Upper lobe of right lung (tissue), 1 donor: ENCODE measurements at places on chromosomes 16 and 17. TPM values are rescaled to one million over a fixed set of nuclear protein-coding genes. Genes with fewer than 3 reads are reported as not detected.

DNA sequence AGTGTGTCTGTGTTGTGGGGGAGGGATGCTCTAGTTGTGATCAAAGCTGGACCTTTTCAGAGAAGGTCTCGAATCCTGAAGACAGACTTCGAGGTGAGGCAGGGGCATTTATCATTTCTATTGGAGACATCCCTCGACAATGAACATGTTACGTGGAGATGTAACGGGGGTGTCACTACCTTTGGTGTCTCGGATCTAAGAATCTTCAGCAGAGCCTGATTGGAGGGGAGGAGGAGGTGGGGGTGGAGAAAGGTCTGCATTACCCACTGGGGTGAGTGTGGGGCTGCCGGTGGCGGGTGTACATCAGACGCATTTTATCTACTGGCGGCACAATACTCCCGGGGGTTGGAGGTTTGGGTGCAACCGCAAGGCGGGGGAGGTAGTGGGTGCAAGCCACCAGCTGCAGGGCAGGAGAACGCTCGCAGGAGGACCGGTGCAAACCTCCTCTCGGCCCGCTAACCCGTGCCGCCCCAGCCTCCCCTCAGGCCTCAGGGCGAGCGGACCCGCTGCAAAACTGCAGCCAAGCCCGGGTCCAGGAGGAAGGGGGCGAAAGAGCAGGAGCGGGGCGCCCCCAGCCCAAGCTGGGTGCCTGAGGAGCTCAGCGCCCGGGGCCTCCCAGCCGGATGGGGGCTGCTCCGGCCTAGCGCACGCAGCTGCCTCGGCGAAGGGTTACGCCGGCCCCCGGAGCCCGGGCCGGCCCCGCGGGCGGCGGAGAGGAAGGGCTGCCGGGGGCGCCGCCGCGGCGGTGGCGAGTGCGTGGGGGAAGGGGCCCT, 735 bp downstream of the ZNF652 start:
- no peaks in the 10 kb centered on the region for H3K27me3 ChIP-seq
- H3K4me1 ChIP-seq, result peaks cover 40% of the 10 kb centered on the region
- H3K36me3 ChIP-seq, result no peaks in the 10 kb centered on the region
- H3K4me3 ChIP-seq, result peak overlapping the region; percentile 97
- peak; percentile 77 for DNase-seq
- peak overlapping the region; percentile 93 for H3K27ac ChIP-seq

- no peak for DNase-seq
- peaks cover 23% of the 10 kb centered on the region for H3K4me1 ChIP-seq
- peaks cover 14% of the 10 kb centered on the region for H3K36me3 ChIP-seq
- no peaks in the 10 kb centered on the region for H3K27me3 ChIP-seq
- no peak overlapping the region for H3K27ac ChIP-seq
Measured at GRCh38 chr16:55505333-55506015, 3.4 kb upstream of the LPCAT2 start.

Gene CSH2
- not detected for total RNA-seq

Gene SDR42E2
- 0.14 TPM for total RNA-seq

Gene ZG16B
- total RNA-seq, result not detected

DNA sequence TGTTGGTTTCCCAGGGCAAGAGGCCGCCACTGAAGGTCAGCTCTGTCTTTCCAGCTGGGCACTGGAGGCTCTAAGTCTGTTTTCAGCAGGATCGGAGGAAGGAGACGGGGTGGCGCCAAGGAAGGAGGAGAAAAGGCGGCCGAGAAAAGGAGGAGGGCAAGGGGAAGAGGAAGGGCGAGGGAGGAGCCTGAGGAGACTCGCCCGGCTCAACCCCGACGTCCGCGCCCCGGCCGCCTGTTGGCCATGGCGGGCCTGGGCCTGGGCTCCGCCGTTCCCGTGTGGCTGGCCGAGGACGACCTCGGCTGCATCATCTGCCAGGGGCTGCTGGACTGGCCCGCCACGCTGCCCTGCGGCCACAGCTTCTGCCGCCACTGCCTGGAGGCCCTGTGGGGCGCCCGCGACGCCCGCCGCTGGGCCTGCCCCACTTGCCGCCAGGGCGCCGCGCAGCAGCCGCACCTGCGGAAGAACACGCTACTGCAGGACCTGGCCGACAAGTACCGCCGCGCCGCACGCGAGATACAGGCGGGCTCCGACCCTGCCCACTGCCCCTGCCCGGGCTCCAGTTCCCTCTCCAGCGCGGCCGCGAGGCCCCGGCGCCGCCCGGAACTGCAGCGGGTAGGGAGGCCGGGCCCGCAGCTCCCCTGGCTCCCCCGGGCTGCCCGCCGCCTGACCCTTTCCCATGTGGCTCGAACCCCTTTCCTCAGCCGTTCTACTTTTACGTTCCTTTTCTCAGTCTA, at the start of gene RNF135:
Gene RNF135 (plus strand): TSS at position 209 of the 737 bp plus-strand sequence. CDS start 35 bp downstream, at position 244.
- peak; percentile 92 for DNase-seq
- no peaks in the 10 kb centered on the region for H3K4me1 ChIP-seq
- peaks cover 11% of the 10 kb centered on the region for H3K36me3 ChIP-seq
- H3K4me3 ChIP-seq, result peak within 1 kb of the TSS; percentile 87
- H3K27ac ChIP-seq, result peak within 1 kb of the TSS; percentile 97
